ENCODE measurements at places on chromosomes 5 and 9.

DNA sequence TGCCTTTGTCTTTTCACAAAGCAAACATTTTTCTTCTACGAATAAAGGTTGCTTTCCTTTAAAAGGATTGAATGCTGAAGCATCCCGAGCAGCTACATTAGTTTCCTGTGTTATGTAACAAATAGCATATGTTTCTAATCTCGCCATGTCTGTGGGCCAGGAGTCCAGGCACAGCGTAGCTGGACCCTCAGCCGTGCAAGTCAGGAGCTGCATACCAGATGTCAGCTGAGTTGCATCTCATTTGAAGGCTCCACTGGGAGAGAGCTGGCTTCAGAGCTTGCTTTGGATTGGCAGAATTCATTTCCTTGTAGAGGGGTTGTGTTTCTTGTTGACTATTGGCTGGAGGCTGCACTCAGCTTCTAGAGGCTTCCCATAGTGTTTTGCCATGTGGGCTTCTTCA lies 16.0 kb upstream of the GOLPH3 start:
- no peaks in the 10 kb centered on the region for H3K36me3 ChIP-seq
- H3K4me3 ChIP-seq: no peak overlapping the region
- H3K27ac ChIP-seq: no peak overlapping the region
- no peaks in the 10 kb centered on the region for H3K27me3 ChIP-seq
- H3K4me1 ChIP-seq: no peaks in the 10 kb centered on the region

- no peaks in the 10 kb centered on the region for H3K27me3 ChIP-seq
- no peak overlapping the region for H3K27ac ChIP-seq
- DNase-seq: no peak
- H3K4me3 ChIP-seq: no peak overlapping the region
- no peaks in the 10 kb centered on the region for H3K4me1 ChIP-seq
- H3K36me3 ChIP-seq: no peaks in the 10 kb centered on the region
Observed at GRCh38 chr5:16856531-16856930, 79.6 kb downstream of the MYO10 start.

DNA sequence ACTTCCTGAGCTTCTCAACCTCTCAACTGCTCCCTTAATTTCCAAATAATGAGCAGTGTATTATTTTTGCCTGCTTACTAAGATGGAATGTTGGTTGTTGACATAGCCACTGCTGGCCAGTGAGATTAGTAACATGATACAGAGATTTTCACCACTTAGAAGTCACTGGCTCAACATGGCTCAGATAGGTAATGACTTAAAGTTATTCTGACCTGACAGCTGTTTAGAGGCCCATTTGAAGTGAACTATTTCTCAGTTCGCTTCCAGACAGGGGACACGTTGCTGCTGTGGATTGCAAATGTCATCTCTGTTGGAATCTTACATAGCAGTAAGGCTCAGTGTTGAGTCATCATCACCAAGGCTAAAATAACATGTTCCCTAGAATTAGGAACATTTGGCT lies 490.2 kb downstream of the TLE4 start:
- no peak overlapping the region for H3K4me3 ChIP-seq
- no peak overlapping the region for H3K27ac ChIP-seq
- H3K36me3 ChIP-seq: no peaks in the 10 kb centered on the region
- peak; percentile 24 for DNase-seq
- H3K4me1 ChIP-seq: no peaks in the 10 kb centered on the region

DNA sequence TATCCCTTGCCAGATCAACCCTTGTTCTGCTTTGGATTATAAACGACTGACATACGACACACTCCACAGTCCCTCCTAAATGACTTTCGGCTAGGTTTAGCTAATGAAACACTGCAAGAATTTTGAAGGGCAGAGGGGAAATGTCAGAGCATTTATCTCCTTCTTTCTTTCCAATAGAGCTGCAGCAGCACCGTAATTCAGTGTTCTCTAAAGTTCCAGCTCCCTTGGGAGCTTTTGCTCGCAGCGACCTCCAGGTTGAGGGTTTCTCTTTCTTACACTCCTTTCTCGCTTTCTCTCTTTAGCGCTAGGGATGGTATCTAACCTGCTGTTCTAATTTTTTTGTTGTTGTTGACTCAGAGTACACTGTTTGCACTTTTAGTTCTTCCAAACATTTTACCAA lies 467.1 kb upstream of the ST8SIA4 start:
- no peaks in the 10 kb centered on the region for H3K4me1 ChIP-seq
- H3K27ac ChIP-seq: no peak overlapping the region
- H3K36me3 ChIP-seq: no peaks in the 10 kb centered on the region
- H3K27me3 ChIP-seq: no peaks in the 10 kb centered on the region

DNA sequence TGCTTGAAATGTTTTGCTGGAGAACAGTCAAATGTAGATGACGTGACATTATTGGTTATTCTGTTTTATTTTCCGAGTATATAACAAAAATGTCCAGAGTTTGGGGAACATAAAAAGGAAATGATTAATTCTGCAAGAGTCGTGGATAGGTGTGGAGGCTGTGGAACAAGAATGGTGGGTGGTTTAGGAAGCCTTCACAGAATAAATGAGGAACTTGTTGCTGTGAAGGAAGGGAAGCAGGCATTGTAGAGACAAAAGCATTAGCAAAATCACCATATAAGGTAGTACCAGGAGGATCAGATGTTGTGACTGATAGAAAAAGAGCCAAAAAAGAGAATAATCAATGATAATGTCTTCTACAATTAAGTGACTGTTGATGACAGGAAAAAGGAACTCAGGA lies 66.2 kb upstream of the CNTLN start:
- no peaks in the 10 kb centered on the region for H3K4me1 ChIP-seq
- no peak overlapping the region for H3K4me3 ChIP-seq
- H3K27ac ChIP-seq: no peak overlapping the region
- no peak for DNase-seq
- no peaks in the 10 kb centered on the region for H3K36me3 ChIP-seq

GRCh38 chr5:14716755-14717752 lies 52.5 kb downstream of the OTULIN start:
- DNase-seq: no peak
- no peak overlapping the region for H3K27ac ChIP-seq
- no peaks in the 10 kb centered on the region for H3K4me1 ChIP-seq
- no peaks in the 10 kb centered on the region for H3K36me3 ChIP-seq
- no peaks in the 10 kb centered on the region for H3K27me3 ChIP-seq
- H3K4me3 ChIP-seq: no peak overlapping the region

DNA sequence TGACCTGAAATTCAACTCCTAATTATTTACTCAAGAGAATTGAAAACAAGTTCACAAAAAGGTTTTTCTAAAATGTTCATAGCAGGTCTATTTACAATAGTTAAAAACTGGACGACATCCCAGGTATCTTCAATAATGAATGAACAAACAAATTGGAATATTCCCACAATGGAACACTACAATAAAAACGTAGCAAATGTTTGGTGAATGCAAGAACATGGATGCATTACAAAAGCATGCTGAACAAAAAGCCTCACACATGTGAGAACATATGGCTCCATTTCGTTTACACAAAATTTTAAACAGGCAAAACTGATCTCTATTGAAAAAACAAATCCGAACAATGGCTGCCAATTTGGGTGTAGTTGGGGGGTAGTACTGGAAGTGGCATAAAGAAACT lies 669.9 kb downstream of the MTRR start:
- DNase-seq: no peak
- H3K27me3 ChIP-seq: no peaks in the 10 kb centered on the region
- H3K4me1 ChIP-seq: no peaks in the 10 kb centered on the region
- H3K27ac ChIP-seq: no peak overlapping the region
- no peaks in the 10 kb centered on the region for H3K36me3 ChIP-seq
- no peak overlapping the region for H3K4me3 ChIP-seq

DNA sequence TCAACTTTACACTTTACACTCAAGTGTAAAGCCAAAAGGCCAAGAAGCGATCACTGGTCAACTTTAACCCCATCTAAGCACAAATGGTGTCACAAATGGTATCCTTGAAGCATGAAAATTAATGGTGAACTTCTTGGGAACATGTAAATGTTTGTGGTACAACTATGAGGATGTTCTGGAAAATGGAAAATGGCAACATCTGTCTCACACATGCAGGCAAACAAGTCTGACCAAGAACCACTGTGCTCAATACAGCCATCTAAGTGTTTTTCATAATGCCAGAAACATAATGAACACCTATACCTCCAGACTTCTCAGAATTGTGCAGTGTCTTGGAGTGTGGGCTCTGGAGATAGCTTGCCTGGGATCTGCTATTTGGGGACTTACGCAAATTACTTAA lies 171.0 kb downstream of the GLIS3 start:
- H3K27me3 ChIP-seq: no peaks in the 10 kb centered on the region
- no peak overlapping the region for H3K4me3 ChIP-seq

- peak overlapping the region; percentile 6 for H3K4me3 ChIP-seq
- no peaks in the 10 kb centered on the region for H3K36me3 ChIP-seq
- DNase-seq: no peak
Observed at GRCh38 chr5:116361171-116361967, 213.3 kb downstream of the SEMA6A start.

GRCh38 chr9:89606049-89606623 lies 1.3 kb downstream of the GADD45G start:
- H3K4me3 ChIP-seq: peak overlapping the region; percentile 53
- DNase-seq: peak; percentile 56
- no peaks in the 10 kb centered on the region for H3K27me3 ChIP-seq
- peak overlapping the region; percentile 63 for H3K27ac ChIP-seq
- H3K36me3 ChIP-seq: no peaks in the 10 kb centered on the region

- no peaks in the 10 kb centered on the region for H3K36me3 ChIP-seq
- H3K4me3 ChIP-seq: no peak overlapping the region
- DNase-seq: no peak
- no peak overlapping the region for H3K27ac ChIP-seq
- H3K27me3 ChIP-seq: no peaks in the 10 kb centered on the region
Observed at GRCh38 chr5:123115020-123115419, 26.0 kb downstream of the PRDM6 start.

- no peak overlapping the region for H3K27ac ChIP-seq
- H3K36me3 ChIP-seq: no peaks in the 10 kb centered on the region
- no peak overlapping the region for H3K4me3 ChIP-seq
- peaks cover 13% of the 10 kb centered on the region for H3K27me3 ChIP-seq
Observed at GRCh38 chr9:35951736-35952135, 6.2 kb downstream of the OR2S2 start.

DNA sequence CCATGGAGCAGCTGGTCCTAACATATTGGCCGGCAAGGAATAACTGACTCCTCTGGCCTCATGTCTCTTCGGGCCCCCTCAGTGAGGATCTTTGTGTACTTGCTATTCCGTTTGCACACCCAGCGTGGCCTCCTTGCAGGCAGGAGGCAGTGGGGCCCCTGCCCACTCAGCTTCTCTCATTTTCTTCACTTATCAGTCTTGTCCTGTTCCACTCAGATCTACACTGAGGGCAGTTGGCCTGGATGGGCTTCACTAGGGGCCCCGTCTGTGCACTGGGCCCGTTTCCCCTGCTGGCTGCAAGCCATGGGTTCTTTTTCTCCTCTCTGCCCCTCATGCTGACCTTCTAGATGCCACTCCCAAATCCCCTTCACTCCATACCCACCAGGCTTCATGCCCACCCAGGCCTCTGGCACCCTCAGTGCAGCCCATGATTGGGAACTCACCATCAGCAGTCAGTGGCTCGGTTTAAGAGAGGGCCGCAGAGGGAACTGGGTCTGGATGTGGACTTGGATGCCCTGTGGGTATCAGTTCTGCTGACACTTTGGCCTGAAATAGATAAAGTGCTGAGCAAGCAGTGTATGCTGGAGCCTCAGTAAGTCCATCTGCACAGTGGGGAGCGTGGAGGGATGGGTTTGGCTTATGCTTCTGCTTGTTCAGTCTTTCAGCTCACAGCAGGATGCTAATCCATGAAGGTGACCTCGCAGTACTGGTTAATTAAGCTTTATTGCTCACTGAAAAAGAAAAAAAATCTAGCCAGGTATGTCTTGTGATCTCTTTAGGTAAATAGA lies 57.9 kb downstream of the ERBIN start:
- no peak overlapping the region for H3K4me3 ChIP-seq
- no peak overlapping the region for H3K27ac ChIP-seq
- H3K4me1 ChIP-seq: peaks cover 30% of the 10 kb centered on the region
- H3K36me3 ChIP-seq: no peaks in the 10 kb centered on the region
- H3K27me3 ChIP-seq: no peaks in the 10 kb centered on the region

DNA sequence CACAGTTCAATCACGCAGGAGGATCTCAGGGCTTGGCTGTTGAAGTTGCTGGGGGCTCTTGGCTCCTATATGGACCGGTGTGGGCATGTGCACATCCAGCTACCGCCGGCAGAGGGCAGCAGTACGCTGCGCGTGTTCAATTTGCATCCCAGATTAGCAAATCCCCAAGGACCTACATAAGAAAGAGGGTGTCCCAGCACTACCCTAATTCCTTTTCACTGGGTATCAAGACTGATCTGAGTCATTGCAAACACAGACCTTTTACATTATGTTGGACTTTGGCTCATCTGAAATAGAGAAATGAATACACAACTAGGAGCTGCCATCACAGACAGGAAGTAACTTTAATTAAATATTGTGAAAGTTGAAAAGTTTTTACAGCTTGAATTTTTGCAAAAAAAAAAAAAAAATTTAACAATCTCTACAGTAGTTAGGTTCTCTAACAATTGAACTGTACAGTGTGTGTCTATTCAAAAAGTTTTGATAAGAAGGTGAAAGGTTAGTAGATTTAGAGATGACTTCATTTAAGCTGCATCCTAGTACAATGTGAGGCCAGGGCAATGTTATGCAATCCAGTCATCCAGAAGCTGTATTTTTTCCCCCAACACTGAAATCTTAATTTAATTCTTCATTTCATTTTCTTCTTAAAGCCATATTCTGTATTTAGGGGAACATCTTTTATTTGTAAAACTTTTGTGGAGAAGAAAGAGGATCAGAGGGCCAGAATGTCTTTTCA lies 404.0 kb downstream of the EBF1 start:
- H3K4me3 ChIP-seq: no peak overlapping the region
- peak overlapping the region; percentile 23 for H3K27ac ChIP-seq
- peaks cover 50% of the 10 kb centered on the region for H3K4me1 ChIP-seq
- no peaks in the 10 kb centered on the region for H3K36me3 ChIP-seq

- no peak overlapping the region for H3K27ac ChIP-seq
- no peak for DNase-seq
- peaks cover 6% of the 10 kb centered on the region for H3K36me3 ChIP-seq
- H3K4me1 ChIP-seq: no peaks in the 10 kb centered on the region
- H3K4me3 ChIP-seq: no peak overlapping the region
Observed at GRCh38 chr5:458547-459353, 15.8 kb downstream of the EXOC3 start.

GRCh38 chr9:126650404-126651341 lies 36.9 kb downstream of the LMX1B start:
- H3K36me3 ChIP-seq: no peaks in the 10 kb centered on the region
- no peaks in the 10 kb centered on the region for H3K27me3 ChIP-seq
- no peak overlapping the region for H3K27ac ChIP-seq
- H3K4me1 ChIP-seq: no peaks in the 10 kb centered on the region
- H3K4me3 ChIP-seq: no peak overlapping the region

GRCh38 chr9:111533099-111533790 lies 8.3 kb downstream of the ZNF483 start:
- no peaks in the 10 kb centered on the region for H3K4me1 ChIP-seq
- H3K36me3 ChIP-seq: no peaks in the 10 kb centered on the region
- H3K27ac ChIP-seq: no peak overlapping the region
- H3K27me3 ChIP-seq: no peaks in the 10 kb centered on the region
- DNase-seq: no peak

- no peak for DNase-seq
- no peak overlapping the region for H3K4me3 ChIP-seq
- no peaks in the 10 kb centered on the region for H3K4me1 ChIP-seq
- H3K27me3 ChIP-seq: no peaks in the 10 kb centered on the region
- H3K27ac ChIP-seq: no peak overlapping the region
Observed at GRCh38 chr9:17148324-17148723, 13.5 kb downstream of the CNTLN start.

- H3K27me3 ChIP-seq: peaks cover 43% of the 10 kb centered on the region
- DNase-seq: no peak
- H3K36me3 ChIP-seq: no peaks in the 10 kb centered on the region
- no peaks in the 10 kb centered on the region for H3K4me1 ChIP-seq
- H3K4me3 ChIP-seq: no peak within 1 kb of the TSS
Observed at GRCh38 chr9:38423973-38424843, at the start of gene IGFBPL1. IGFBPL1 (minus strand) TSS chr9:38424454; CDS start chr9:38424424, 30 bp downstream.

GRCh38 chr9:112046181-112046580 lies 128.9 kb downstream of the SUSD1 start:
- H3K27me3 ChIP-seq: no peaks in the 10 kb centered on the region
- H3K4me1 ChIP-seq: peaks cover 39% of the 10 kb centered on the region
- no peaks in the 10 kb centered on the region for H3K36me3 ChIP-seq
- no peak overlapping the region for H3K4me3 ChIP-seq

Measured in tibial nerve (tissue), 4 donors.